ENCODE measurements at places on chromosomes 4 and X.

- DNase-seq, result no peak
Observed at GRCh38 chr4:89829470-89830138, 7.4 kb downstream of the SNCA start.

DNA sequence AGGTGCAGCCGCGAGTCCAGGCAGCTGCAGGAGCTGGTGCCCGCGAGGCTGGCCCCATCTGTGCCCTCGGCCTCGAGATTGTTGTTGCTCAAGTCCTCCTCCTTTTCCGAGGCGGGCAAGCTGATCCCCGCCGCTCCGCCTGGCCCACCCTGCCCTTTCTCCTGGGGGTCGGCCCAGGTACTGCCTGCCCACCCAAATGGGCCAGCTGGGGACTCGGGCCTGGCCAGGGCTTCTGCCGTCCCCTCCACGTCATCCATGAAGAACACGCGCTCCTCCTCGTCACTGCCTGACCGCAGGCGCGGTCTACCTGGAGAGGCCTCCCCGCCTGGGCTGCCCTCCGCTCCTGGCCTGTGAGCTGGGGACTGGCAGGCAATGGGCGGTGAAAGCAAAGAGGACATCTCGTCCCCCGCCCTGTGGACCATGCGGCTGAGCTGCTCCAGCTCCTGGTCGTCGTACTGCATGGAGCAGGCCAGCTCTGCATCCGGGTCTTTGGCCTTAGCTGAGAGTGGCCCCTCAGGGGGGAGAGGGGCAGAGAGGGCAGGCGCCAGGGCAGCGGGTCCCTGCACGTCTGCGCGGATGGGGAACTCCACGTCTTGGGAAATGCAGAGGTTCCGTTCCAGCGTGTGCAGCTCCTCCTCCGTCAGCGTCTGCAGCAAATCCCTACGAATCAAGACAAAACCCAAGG is 43.1 kb upstream of the MXD4 start:
- DNase-seq, result no peak

- DNase-seq, result no peak
Observed at GRCh38 chrX:153633048-153633447, 14.0 kb upstream of the DUSP9 start.

DNA sequence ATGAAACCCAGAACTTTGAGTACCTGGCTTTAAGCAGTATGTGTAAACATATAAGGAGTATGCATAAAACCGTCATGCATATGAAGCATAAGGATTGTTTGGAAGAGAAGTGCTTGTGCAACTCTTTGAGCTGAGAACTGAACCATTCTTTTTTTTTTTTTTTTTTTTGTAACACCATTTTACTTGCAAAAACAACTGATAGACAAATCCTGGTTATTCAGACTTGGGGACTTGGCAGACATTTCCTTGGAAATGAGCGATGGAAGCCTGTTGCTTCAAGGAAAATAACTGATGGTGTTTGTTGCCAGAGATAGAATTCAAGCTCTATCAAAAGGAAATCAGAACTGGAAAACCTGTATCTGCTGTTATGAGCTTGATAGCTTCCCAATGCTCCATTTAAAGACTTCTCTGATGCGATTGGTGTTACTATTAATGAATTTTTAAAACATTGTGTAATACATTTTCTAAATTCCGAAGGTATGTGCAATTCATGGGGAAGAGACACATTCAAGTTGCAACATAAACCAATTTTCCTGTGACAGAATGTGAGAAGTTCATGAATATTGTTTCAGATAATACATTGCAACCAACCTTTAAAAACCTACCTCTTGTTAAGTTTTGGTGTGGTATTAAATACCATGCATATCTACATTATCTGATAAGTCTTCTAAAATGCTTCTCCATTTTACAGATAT is 47.0 kb upstream of the FAT1 start:
- no peak for DNase-seq

- DNase-seq, result no peak
Observed at GRCh38 chrX:74490247-74490646, 69.0 kb downstream of the SLC16A2 start.

GRCh38 chr4:28310926-28311325 is 1450.3 kb downstream of the STIM2 start:
- no peak for DNase-seq

DNA sequence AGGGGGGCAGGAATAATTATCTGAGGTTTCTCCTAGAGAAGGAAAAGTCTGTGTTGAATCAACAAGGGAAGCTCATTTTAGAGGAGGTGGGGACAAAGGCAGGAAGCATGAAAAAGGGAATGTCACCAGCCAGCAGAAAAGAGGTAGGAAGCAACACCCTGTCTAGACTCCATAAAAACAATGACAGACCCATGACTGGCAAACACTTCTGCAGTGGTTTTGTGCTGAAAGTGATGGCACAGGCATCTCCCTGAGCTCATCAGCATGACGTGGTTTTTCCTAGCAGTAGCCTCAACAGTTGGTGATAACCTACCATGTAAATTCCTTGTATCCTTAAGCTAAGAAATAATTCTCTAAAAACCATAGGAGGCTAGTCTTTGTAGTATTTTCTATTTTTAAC is 110.7 kb upstream of the GALNT7 start:
- DNase-seq, result no peak

DNA sequence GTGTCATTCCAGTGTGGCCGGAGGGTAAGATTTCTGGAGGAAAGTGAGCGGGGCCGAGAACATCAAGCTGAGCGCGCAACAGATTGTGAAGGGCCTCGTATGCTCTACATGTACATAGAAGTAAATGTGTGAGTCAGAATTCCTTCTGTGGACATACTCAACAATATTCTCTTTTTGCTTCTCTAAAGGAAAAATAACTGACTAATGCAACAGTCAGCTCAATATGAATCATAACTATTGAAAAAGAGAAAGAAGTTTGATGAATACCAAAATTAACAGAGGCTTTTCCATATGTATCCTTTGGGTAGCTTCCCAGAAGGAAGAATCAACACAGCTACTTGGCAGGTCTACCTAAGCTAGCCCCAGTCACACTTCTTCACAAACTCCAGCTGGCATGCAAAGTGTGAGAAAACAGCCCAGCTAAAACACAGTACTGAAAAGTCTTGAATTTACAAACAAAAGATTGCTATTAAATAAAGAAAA is 87.5 kb upstream of the ZFP42 start:
- no peak for DNase-seq

GRCh38 chr4:168019019-168019651 is 73.2 kb upstream of the ANXA10 start:
- no peak for DNase-seq

DNA sequence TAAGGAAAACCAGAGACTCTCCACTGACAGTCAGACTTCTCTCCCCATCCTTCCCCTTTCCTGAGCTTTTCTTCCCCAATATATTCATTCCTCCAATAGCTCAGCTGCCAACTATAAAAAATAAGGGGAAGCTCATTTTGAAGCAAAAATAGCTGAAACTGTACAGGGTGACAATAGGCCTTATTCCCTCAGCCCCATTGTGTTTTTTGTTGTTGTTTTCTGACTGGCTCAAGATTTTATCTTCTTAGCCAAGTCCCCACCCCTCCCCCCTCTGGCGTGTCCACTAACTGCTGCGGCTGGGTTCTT is 26.2 kb downstream of the PRPS1 start:
- no peak for DNase-seq

DNA sequence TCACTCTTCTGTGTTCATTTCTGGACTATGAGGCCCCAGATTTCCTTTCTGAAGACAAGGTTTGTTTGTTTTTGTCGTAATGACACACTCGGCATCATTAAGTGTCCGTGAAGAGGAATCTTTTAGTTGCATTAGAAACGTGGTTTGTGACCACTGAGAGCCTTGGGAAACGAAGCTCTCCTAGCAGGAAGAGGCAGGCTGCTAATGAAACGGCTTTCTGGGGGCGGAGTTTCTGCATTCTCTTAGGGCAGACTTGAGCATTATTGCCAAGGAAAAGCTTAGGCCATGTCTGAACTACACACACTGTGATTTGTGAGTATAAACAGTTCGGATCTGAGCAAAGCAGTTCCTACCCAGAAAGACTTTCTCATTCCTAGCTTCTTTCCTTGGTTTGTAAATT is 64.0 kb downstream of the SOX3 start:
- DNase-seq, result no peak

DNA sequence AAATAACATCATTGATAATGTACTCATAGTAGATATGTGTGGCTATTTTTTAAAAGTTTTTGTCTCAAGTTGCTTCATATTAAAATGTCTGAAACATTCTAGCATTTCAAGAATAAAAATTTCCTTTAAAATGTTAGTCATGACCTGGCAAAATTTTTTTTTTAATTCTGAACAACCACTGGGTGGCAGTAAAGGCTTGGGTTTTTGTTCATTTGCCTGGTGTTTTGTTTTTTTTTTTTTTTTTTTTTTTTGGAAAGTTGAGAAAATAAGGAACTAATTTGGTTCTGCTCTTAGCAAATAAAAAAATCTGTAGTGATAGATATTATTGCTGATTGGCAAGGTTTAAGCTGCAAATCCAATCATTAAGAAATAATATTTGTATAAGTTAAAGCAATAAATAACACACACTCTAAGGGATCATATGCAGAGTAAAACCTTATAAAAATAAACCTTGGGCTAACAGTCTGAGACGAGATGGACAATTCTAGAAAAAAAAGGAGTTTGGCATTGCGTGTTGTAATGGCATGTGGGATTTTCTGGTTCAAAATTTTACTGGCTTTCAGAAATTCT is 81.4 kb downstream of the CEP44 start:
- DNase-seq, result no peak

- no peak for DNase-seq
Observed at GRCh38 chrX:936979-937769, 275.3 kb downstream of the CRLF2 start.

GRCh38 chr4:183153190-183153916 is 54.3 kb downstream of the WWC2 start:
- DNase-seq, result no peak

DNA sequence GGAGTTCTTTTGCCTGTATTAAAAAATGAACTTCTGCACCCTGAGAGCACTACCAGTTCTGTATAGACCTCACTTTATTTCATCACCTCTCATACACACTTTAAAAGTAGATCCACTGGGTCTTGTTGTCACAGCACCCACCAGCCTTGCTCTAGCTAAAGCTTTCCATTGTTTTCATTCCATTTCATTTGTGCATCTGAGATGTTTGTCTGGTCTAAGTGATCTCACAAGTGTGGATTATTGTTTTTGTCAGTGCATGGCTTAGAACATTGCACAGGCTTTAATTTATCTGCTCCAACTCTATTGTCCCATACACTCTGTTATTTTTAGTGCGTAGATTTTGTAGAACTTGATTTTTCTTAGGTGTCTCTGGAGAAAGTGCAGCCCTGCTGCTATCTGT is 1157.5 kb upstream of the PABPC4L start:
- DNase-seq, result no peak

GRCh38 chrX:42755815-42756214 is 22.1 kb downstream of the PPP1R2C start:
- DNase-seq, result no peak

DNA sequence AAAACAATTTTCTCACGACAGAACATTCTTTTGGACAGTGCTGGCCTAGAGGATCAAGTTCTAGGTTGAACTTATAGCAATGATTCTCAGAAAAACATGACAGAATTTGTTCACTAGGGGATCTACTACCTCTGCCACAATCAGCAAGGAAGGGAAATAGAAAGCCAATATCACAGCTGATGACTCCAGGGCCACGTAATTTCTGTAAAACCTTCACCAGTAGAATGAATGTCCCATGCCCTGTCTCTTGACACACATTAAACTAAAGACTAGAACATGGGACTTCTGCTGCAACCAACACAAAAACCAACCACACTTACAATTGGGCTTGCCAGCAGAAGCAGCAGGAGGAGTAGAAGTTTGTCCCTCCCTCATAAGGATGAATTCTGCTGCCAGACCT is 86.0 kb upstream of the NPFFR2 start:
- no peak for DNase-seq

DNA sequence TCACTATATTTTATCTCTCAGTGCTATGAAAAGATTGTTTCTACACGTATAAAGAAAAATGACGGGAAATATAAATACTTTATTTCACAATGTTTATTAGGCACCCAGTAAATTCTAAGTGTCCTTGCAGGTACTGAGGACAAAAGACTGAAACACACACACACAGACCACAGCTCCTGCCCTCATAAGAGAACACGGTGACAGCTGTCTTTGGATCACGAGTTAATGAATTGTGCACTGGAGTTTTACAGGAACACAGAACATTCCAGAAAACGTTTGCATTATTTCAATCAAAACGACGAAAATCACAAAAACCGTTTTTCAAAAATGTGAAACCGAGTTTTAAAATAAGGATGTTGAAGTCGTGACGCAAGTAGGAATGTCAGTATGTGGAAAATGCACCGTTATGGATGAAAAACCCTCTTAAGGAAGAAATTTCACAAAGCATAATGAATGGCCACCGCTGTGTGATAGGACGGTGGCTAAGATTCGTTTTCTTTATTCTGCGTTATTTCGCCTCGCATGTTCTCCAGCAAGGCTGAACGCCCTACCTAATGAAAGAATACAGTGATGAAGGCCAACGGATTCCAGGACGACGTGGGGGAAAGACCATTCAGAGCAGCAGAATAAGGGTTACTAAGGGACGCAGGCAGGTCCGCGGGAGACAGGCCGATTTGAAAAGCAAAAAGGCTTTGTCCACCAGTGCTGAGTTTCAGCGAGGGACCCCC is 24.2 kb downstream of the FAM156A start:
- DNase-seq, result no peak

DNA sequence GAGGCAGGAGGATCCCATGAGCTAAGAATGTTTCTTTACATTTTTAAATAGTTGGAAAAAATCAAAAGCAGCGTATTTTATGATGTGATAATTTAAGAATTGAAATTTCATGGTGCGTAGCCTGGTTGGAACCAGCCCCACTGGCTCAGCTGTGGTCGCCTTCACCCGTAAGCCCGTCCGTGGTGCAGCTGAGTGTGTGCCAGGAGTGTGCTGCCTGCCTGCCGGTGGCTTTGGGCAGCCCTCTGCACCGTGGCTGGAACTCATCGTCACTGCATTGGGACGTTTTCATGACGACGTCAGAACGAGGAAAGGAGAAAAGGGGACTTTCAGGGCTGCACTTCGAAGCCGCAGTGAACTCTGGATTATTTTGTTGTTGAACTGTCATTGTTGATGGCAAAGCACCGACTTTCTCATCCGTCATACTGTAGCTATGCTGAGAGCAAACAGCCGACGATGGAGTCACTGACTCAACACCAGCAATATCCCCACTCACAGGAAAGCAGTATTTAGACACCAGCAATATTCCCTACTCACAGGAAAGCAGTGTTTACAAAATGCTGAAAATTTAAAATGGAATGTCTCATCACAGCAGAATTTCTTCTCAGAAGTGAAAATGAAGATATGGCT is 35.1 kb downstream of the PCGF3 start:
- DNase-seq, result no peak

GRCh38 chrX:70313503-70313902 is 23.6 kb downstream of the KIF4A start:
- DNase-seq, result no peak
